ENCODE measurements at places on chromosomes 3 and 15. TPM values are rescaled to one million over a fixed set of nuclear protein-coding genes. Genes with fewer than 3 reads are reported as not detected.

Gene FBXW12
- total RNA-seq: not detected

Gene ANKRD34C
- not detected for total RNA-seq

Gene TEX9
- total RNA-seq: 0.16 TPM

Gene CNTN3
- 0.16 TPM for total RNA-seq

Gene ADAMTSL3
- 3.9 TPM for total RNA-seq

Gene SPESP1
- total RNA-seq: 14.3 TPM

Gene ARHGEF26
- 5.8 TPM for total RNA-seq

Gene MELTF
- 60.3 TPM for total RNA-seq

Gene CXCR6
- not detected for total RNA-seq

Gene NANOGP8
- total RNA-seq: not detected

Gene NTRK3
- 2.3 TPM for total RNA-seq

Gene ITGB5
- total RNA-seq: 202 TPM

Gene FOXB1
- not detected for total RNA-seq

Gene HYAL3
- total RNA-seq: 7.8 TPM

Gene CYB561D2
- total RNA-seq: 23.1 TPM

Gene CACNA1D
- not detected for total RNA-seq

Gene WWTR1
- 44.2 TPM for total RNA-seq

Gene ZNF662
- 0.36 TPM for total RNA-seq

Gene RPLP1
- total RNA-seq: 548 TPM

Gene GNL3
- 76.4 TPM for total RNA-seq

Gene SLC22A13
- total RNA-seq: not detected

Gene NR2E3
- not detected for total RNA-seq

Gene NXPE3
- 21.4 TPM for total RNA-seq

Gene LDHAL6B
- total RNA-seq: not detected

Gene GNB4
- total RNA-seq: 43.5 TPM

Gene SEMA7A
- 1.6 TPM for total RNA-seq

Gene SLC2A2
- not detected for total RNA-seq

Gene LRRIQ4
- total RNA-seq: not detected

Gene SSR3
- total RNA-seq: 209 TPM

Gene GOLGA6B
- not detected for total RNA-seq

Data from cardiac atrium fibroblast (primary cell).